Stimulated activated CD4-positive, alpha-beta T cell treated with anti-CD3 and anti-CD28 coated beads, Interleukin-15, amount 100 ng/mL, for 1 hour (primary cell): ENCODE measurements at places on chromosomes 11 and 22.

GRCh38 chr11:45850446-45850845 lies 3.2 kb downstream of the CRY2 start:
- no peak for DNase-seq

DNA sequence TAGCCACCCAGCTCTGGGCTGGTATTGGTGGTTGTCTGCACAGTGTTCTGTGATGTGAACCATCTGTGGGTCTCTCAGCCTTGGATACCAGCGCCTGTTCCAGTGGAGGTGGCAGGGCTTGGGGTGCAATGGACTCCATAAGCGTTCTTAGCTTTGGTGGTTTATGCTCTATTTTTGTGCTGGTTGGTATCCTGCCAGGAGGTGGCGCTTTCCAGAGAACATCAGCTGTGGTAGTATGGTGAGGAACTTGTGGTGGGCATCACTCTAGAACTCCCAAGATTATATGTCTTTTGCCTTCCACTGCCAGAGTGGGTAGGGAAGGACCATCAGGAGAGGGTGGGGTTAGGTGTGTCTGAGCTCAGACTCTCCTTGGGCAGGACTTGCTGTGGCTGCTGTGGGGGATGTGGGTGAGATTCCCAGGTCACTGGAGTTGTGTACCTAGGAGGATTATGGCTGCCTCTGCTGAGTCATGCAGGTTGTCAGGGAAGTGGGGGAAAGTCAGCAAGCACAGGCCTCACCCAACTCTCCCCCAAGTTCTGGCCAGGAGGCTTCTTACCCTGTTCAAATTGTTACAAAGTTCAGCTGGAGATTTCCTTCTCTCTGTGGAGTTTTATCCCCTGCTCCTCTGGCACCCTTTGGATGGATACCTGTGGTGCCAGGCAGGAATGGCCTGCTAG lies 47.2 kb downstream of the MRGPRX2 start:
- no peak for DNase-seq

GRCh38 chr11:60633645-60634044 lies 65.8 kb upstream of the MS4A8 start:
- no peak for DNase-seq

DNA sequence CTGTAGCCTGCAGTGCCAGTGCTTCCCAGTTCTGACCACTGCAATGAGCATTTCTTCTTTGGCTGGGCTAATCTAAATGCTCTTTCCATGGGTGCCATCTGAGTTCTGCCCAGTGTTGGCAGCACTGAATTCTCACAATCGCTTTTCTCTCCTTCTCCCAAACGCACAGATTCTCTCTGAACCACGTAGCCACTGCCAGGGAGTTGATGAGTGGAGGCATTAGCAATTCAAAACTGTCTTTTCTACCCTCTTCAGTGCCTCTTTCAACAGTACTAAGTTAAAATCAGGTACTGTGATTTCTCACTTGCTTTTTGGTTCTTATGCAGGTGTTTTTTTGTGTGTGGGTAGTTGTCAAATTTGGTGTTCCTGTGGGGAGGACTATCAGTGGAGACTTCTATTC lies 745.0 kb upstream of the ANO5 start:
- no peak for DNase-seq

DNA sequence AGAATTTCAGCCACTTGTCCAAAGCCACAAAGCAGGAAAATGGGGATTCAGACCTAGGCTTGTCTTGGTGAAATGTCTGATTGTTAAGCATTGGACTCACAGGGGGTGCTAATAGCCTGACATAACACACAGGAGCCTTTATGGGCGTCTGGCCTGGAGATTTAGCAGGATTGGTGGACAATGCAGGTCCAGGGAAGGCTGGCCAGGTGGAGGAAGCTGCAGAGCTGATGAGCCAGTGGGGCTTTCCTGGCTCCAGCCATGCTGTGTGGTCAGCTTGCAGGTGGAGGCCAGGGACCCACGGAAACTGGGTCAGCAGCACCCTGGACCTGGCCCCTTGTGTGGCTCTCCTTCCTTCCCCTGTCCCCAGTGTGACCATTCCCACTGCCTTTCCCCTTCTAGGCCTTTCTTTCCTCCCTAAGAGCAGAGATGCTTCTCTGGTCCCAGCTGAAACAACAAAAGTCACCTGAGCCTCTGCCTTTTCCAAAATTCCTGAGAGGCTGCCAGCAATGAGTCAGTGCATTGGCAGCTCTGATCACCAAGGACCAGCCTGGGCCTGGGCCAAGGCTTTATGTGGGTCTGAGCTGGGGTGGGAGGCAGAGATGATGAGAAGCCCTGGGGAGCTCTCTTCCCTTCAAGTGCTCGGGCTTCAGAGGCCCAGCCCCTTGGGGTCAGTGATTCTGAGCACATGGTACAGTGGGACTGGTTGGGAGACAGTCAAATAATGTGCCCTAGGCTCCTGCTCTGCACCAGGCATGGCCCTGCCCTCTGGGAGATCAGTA lies 85.2 kb downstream of the CCDC81 start:
- no peak for DNase-seq

DNA sequence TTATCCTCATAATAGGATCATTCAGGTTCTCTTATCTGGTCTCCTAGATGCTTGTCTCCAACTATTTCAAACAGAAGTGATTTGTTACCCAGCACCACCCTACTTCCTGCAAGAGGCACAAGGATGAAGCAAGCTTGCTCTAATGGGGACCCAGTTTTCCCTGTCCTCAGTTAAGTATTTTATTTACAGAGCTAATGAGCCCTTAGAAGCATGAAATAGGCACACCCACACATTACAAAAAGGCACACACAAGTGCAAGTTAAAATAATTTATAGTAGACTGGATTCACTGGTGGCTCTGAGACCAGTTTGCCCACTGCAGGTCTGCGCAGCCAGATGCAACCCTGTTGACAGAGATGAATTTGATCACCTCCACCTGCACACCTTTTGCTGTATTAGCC lies 167.5 kb downstream of the KIRREL3 start:
- no peak for DNase-seq

DNA sequence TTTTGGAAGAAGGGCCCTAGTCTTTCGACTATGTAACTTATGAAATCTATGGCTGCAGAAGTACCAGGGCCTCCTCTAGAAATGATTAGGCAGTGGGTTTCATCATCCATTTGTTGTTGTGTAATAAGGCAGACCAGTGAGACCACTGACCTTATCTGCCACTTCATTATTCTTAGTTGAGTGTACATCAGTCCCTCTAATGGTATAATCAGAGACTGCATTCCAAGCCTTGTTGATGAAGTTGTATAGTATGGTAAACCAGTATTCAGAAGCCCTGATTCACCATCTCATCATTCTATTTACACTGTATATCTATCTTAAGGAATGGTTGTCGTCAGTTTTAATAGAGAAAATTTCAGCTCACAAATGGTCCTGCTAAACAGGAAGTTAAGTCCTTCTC lies 32.2 kb upstream of the GRIA4 start:
- DNase-seq: no peak

DNA sequence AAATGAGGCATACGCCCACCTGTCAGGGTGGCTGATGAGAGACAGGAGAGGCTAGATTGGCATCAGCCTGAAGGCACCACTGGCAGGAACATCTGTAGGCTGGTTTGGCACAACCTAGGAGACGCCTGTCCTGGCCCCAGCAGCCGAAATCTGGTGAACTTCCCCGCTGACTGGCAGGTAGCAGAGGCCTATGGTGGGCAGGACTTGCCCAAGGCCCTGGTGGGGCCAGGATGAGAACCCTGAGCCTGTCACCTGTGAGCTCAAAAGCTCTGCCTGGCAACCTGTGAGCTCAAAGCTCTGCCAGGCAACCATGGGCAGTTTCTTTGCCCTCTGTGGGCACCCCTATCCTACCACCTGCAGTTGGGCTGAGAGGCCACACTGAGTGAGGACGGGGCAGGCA lies 2.5 kb downstream of the DERL3 start:
- DNase-seq: no peak
